MM.1S (cell line): ENCODE measurements at places on chromosomes 12 and 14.
A peak's percentile ranks its signal among the peaks of the same experiment; 100 is the strongest.

DNA sequence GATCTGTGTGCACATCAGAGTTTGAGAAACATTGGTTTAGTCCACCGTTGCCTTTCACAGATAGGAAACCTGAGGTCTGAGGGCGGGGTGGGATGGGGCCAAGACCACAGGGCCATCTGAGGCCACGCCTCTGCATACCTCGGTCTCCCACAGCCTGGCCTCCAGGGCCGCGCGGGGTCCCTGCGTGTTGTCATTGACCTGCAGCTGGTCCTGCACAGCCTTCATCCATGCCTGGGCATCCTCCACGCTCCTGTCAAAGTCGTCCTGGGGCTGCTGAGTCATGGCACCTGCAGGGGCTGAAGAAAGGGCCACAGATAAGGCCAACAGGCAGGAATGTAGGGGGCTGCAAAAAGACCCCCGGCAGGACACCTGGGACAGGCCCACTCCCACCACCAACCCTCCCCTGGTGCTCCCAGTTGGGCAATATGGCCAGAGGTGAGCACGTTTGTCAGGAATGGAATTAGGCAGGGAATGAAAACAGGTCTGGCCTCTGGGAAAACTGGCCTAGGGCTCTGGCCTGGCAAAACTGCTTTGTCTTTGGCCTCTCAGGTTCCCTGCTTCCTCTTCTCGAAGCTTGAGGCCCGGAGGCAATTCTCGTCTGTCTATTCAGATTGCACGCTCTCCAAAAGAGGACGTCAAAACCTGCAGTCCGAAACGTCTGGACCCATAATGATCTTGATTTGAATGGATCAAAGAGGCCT is 40.8 kb downstream of the SYNE3 start:
- no peak for DNase-seq

- DNase-seq = no peak
Measured at GRCh38 chr14:89856871-89857345, 97.6 kb downstream of the EFCAB11 start.

- no peak for DNase-seq
Measured at GRCh38 chr14:87380054-87380453, 612.9 kb downstream of the GALC start.

DNA sequence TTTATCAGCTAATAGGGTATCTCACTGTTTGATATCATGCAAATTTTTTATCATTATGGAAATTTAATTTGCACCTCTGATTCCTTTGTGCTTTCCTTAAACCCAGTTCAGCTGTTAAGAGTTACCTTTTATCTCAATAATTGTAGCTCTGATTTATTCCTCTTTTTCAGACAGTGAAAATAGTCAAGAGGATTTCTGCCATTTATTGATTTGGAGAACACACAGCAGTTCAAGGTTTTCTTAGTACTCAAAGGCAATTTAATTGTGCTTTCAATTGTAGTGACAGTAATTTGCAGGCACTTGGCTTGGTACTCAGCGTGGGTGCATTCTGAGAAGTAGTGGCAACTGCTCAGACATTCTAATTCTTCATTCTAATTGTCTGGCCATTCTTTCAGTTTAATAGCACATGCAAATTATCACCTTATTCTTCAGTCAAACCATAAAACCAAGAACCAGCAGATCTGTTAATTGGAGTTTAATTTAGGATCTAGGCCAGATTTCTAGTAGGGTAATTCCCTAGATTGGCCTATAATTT is 709.3 kb downstream of the RPS29 start:
- no peak for DNase-seq

DNA sequence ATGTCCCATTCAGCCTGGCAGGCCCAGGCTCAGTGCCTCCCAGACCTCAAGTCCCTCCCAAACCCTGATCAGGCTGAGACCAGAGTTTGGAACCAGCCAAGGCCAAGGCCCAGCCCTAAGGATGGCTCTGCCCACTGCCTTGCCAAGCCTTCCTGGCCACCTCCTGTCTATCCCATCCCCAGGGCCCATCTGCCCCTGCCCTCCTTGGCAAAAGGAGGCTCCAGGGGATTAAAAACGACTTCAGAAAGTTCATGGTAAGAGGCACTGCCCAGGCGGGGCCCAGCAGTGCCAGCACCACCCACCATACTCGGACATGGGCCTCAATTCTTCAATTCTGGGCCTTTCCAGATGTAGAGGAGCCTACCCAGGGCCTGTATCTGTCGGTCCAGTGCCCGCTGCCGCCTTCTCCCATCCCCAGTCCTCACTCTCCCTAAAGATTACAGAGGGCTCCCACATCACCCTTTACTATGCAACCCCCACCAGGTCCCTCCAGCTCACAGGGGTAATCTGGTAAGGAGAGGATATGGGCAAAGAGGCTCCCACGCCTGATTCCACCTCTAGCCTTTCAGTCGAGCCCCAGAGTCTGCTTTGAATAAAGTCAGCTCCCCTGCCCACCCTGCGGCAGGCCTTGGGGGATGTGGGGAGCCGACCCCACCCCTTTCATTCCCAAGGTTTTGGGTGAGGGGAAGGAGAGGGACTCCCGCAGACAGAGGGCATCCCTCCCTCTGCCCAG is 932 bp downstream of the ADCY6 start:
- no peak for DNase-seq

DNA sequence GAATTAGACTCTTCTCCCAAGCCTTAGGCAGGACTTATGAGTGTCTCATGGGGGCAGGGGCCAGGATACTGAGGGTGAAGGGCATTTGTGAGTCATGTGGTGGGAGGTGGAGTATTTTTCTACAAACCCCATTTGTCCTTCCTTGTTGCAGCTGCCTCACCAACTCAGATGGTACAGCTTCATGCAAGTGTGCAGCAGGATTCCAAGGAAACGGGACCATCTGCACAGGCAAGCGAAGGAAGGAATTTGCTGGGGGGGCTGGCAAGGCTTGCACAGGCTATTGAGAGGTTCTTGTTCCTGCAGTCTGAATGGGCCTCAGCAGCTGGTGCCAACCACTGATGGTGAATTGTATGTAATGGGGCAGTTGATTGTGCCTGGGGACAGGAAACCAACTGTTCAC is 125.1 kb downstream of the STAB2 start:
- DNase-seq = no peak

GRCh38 chr12:54273981-54274380 is 5.9 kb downstream of the CBX5 start:
- no peak for DNase-seq

- no peak for DNase-seq
Measured at GRCh38 chr14:34302654-34303053, 159.4 kb downstream of the SPTSSA start.

GRCh38 chr12:72330784-72331183 is 58.6 kb downstream of the TRHDE start:
- DNase-seq = peak; percentile 73

DNA sequence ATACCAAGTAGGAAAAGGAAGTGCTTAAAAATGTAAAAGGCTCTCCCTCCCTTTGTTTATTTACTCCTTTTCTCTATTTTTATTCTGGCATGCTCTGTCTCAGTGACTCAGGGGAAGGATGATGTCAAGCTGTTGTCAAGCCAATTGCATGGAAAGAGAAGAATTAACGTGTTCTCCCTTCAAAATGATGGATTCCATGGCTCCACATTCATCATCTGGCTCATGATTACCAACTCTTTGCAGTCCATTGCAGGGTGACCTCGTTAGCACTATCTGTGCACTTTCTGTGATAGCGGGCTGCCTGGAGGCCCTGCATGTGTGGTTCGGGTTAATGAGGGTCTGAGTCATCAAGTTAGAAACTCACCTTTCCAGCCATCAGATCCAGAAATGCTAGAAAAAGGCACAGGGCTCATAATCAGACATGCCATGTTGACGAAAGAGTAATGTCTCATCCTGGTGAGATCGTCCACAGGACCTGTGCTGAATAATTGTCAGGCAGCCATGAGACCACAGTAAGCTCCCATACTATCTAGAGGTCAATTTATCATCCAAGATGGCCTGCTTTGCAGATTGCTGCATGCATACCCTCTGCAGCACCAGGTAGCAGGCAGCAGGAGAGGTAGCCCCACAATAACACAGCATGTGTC is 79.2 kb upstream of the BTG1 start:
- DNase-seq = no peak
